ENCODE measurements at places on chromosomes 11 and 22. TPM values are rescaled to one million over a fixed set of nuclear protein-coding genes. Genes with fewer than 3 reads are reported as not detected.

Gene DCHS1
- 9.7 TPM for total RNA-seq

Gene C11orf87
- total RNA-seq, result not detected

Gene NLRP14
- total RNA-seq, result 0.05 TPM

Gene MS4A3
- not detected for total RNA-seq

Gene ANKRD49
- total RNA-seq, result 56.4 TPM

Gene ADORA2A
- 16.4 TPM for total RNA-seq

Gene MB
- not detected for total RNA-seq

Gene HBE1
- not detected for total RNA-seq

Gene DSCAML1
- 0.61 TPM for total RNA-seq

Gene TSPAN18
- 25.3 TPM for total RNA-seq

Gene CADM1
- total RNA-seq, result 1.4 TPM

Gene C11orf52
- total RNA-seq, result not detected
